H54 (cell line): ENCODE measurements at places on chromosomes 3 and 15.

DNA sequence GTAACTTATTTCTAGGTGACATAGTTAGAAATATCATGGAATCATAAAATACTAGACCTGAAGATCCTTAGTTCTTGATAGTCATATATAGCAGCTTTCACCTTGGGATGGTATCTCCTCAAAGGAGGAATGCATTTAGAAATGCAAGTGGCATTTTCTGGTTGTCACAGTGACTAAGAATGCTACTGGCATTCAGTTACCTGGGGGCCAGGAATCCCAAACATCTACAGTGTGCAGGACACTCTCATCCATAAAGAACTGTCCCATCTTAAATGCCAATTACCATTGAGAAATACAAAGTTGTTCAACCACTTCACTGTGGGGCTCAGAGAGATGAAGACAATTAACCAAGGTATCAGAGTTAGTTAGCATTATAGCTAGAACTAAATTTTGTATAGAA is 36.7 kb downstream of the MYH15 start:
- no peak for DNase-seq

- no peak for DNase-seq
These were observed 79.5 kb upstream of the KCNMB2 start for GRCh38 chr3:178456621-178457285.

DNA sequence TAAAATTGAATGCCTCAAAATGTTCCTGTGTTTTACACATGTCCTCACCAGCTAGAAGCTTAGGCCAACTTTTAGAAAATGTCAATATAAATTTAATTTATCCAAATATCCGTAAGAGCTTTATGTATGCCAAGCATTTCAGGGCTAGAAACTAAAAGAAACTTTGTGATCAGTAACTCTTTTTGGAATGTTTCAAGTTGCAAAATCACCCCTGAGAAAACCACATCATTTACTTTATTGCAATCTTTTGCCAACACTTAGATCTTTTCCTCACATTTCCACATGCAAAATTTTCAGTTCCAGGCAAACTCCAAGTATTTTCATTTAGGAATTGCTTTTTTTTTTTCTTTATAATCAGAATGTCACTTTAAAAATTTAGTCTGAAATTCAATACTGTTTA is 20.1 kb upstream of the IGF1R start:
- no peak for DNase-seq

DNA sequence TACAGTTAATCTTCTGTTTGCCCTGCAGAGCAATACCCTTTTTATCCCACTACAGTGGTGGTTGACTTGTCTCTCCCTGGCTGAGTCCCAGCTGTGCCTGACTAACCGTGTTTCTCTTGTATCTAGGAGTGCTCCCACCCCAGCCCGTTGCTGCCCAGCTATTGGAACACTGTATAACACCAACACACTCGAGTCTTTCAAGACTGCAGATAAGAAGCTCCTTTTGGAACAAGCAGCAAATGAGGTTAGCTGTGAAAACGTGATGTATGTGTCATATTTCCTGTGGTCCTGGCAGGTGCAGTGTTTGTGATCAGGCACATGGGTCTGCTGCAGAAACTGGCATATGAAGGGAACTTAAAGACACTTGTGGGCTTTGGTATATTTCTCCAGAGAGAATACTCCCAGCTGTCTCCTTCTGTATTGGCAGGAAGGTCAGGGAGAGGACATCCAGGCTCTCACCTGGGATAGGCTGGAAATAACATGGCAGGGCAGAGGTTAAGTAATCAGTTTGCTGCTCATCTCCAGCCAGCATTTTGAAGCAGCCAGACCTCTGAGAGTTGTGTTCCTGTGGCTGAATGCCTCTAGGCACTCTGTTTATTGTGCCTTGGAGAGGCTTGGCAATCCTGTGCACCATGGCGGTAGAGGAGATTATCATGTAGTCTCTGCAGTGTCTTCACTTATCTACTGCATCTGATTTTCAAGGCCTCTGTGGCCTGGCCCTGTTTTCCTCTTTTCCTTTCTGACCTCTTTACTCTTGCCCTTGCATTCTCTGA is 34.8 kb downstream of the ATG7 start:
- DNase-seq, result no peak

GRCh38 chr3:41690766-41691563 is 270.9 kb downstream of the ULK4 start:
- DNase-seq, result no peak

GRCh38 chr3:141959589-141960554 is 83.4 kb downstream of the ATP1B3 start:
- DNase-seq, result peak; percentile 13

GRCh38 chr15:50909010-50909317 is 481 bp downstream of the AP4E1 start:
- DNase-seq, result no peak

DNA sequence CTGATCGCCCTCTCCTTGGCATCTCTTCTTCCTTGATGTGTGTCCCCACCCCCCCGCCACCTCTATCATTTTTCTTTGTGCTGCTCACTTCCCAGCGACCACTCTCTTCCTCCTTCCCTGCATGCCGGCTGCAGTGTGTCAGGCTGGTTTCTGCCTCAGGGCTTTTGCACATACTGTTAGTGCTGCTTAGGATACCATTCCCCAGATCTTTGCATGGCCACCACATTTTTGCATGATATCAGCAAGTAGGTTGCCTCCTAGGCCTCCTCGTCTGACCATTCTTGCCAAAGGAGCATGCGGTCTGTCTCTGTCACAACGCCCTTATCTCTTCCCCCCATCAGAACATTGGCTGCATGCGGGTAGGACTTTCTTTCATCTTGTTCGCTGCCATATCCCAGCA is 12.5 kb downstream of the FBLN2 start:
- no peak for DNase-seq

DNA sequence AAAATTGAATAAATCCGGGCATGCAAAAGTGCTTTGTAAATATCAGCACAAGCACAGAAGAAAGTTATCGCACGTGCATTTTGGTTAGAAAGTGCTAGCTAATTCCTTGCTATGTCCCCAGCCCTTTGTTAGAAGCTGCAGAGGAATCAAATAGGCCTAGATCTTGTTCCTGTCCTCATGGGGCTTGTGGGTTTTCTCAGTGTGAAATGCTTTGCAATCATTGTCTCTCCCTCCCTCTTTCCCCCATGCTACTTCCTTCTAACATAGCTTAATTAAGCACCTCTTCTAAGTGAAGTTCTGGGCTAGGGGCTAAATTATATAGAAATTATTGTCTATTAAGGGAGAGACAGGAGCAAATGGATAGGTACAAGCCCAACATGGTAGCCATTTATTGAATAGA is 271.7 kb downstream of the RPLP1 start:
- DNase-seq, result no peak

DNA sequence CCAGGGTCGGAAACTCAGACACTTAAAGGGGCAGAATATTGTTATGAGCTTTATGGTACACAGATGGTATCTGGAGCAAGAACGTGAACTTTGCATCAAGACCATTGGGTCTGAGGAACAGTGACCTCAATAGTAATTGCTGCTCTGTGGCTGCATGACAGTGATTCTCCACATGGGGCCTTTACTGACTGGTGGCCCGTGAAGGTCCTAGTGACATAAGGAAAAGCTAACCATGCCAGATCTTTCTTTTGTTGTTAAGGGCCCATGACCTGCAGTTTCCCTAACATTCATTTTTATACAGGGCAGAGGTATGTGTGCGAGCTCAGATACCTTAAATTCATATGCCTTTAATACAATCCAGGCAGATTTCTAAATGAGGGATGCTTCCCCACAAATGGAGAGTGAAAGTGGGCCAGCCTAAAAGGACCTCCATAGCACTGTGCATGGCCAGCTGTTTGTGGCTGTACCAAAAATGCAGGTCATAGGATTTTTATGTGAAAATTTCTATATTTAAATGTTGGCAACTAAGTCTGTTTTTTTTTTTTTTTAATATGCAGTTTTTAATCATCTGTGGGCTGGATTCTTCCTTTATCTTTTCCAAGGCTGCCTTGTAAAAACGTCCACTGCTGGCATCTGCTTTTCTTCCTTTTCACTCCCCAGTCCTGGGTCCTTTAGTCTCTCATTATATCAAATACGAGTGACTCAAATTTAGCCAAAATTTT is 188.0 kb upstream of the IL12A start:
- no peak for DNase-seq

DNA sequence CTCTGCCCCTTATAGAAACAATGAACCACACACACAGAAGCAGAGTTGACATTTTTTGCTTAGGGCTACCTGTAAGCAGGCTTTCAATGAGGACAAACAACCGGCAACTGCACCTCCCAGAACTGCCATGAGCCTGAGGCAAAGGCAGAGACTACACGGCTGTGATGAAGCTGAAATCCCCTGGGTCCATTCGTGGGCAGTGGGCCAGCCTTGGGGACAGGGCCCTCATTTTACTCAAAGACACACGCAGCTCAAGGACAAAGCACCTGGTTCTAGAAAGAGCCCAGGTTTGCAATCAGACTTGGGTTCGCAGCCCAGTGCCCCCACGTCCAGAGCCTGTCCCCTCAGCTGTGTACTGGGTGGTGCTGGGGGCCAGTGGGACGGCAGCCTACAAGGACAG is 17.9 kb downstream of the FAM174B start:
- no peak for DNase-seq

DNA sequence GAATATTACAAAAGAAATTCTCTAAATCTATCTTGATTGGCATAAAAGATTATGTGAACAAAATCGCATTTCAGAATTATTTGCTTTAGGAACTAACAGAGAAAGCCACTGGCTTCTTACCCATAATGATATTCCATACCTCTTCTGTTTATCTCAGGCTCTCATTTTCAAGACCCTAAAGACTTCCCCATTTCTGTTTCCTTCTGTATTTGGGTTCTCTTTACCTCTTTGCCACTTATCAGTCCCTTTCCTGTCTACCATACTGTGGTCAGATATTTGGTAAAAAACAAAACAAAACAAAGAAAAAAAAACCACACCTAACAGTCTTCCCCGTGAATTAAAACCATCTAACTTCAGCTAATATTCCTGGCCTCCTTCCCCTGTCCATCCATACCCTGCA is 108.5 kb downstream of the LRRC28 start:
- no peak for DNase-seq

GRCh38 chr3:197561926-197562325 is 6.2 kb upstream of the BDH1 start:
- DNase-seq, result no peak

DNA sequence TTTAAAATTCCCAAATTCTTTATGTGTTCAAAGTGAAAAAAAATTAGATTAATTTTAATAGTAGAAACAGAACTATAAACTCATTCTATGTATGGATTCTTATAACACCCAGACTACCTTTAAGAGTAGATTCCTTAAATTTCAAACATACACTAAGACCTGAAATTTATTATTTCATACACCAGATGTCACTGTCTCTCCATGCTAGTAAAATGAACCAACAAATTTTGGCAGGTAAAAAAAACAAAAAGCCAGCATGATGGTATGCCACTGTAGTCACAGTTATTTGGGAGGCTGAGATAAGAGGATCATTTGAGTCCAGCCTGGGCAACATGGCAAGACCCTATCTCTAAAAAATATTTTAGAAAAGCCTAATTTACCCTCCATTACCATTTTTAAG is 461.3 kb upstream of the NAALADL2 start:
- DNase-seq, result no peak

GRCh38 chr3:105959851-105960250 is 91.0 kb upstream of the CBLB start:
- no peak for DNase-seq

DNA sequence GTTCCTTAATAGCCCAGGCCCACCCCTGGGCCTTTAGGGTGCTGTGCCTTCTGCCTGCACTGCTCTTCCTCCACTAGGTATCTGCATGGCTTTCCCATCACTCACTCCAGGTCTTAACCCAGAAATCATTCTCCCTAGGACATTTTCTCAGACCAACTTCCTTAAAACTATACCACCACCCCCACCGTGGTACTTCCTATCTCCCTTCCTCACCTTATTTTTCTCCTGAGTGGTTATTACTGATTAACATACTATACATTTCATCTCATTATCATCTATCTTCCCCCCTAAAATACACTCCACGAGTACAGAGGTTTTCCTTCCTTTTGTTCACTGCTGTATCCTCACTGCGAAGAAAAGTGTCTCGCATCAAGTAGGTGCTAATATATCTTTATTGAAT is 115.2 kb downstream of the ANO10 start:
- DNase-seq, result no peak

DNA sequence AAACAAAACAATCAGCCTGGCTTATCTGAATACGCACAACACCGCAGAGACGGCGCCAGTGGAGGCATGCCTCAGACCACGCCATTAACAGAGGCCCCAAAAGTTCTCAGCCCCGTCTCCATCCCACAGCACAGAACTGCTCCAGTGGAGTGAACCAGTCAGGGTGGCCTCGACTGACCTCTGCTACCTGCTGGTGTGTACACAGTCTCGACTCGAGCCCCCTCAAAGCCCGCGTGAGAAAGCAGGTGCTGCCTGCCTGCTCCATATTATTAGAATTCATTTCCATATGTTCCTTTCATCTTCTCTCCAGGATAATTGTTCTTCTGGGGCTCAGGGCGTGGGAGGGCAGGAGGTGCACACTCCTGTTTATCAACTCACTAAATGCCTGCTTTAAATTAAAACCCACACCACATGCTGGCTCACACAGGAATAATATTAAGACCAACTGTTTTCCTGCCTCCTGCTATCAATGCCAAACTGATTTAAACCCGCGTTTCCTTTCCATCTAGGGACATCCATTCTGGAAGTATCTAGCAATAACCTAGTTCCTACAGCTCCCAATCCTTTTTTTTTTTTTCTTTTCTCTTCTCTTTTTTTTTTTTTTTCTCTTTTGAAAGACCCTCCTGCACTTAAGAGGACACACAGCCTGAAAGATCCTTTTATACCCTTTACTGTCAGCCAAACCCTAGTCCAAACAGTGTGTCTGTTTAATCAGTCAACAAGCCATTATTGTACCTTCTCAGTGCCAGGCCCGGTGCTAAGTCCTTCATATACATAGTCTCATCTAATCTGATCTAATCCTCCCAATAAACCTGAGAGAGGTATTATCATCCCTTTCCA is 101.2 kb downstream of the TLE3 start:
- no peak for DNase-seq

DNA sequence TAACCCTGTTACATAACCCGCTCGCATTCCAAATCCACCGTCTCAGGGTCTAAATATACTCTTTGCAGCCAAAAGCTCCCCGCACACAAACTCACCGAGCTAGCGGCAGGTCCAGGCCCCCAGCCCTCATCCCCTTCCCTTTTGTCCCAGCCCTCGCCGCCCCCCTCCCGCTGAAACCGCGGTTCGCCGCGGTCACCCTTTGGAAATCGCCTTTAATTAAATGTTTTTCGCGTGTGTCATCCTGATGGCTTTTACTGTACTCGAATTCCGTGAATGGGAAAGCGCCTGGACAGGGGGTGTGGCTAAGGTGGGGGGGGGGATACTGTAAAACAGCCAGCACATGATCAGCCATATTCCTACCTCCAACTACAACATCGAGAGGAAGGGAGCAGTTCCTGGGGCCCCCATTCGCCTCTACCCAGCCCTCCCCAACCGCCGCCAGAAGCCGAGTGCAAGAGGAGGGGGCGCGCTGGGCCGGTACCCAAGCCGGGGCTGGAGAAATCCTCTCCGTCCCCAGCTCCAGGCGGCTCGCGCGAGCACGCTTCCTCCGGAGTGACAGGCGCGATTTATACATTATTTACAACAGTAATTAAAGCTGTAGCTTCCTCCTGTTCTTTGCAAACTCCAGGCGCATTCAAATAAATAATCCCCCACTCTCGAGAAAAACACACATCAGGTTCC is 1.7 kb downstream of the RORA start:
- DNase-seq, result peak; percentile 31
